NCI-H510A treated with DMSO at 0.1 percent for 48 hours (cell line): ENCODE measurements at places on chromosomes 7 and 10.

GRCh38 chr7:107982042-107982840, 20.7 kb downstream of the LAMB1 start:
- DNase-seq = peak; percentile 48

- no peak for DNase-seq
Measured at GRCh38 chr10:133357285-133358161, at the start of gene FUOM. Gene FUOM (minus strand): TSS chr10:133358019. CDS start chr10:133358007, 12 bp downstream.

DNA sequence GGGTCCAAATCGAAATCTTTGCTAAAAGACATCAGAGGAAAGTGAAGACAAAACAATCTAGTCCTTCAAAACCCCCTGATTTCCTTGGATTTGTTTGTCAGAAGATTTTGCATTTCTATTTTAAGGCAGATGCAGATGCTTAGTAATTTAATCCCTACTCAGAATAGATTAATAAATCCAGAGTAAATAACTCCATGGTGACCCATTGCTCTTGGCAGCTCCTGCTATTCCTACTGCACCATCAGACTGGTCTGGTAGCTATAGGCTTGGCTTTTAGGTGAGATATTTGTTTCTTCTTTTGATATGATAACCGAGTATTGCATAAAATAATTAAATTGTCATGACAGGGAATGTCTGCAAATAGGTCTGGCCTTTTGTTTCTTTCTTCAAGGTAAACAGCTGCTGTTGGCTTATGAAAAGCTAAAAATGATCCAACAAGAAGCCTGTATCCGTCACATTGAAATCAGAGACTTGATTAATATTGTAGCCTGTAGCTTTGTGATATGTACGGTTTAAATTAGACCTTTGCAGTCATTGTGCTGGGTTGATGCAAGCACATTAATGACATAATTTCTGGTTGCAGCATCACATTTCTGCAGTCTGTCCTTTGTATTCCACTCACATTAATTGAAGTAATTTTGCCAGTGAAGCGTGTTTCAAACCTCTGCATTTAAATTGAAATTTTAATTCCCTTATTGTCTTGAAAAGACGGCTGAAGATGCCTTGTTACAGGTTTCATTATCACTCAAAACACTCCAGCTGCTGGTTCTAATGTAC, 40.7 kb downstream of the EXOC4 start:
- no peak for DNase-seq

- no peak for DNase-seq
Measured at GRCh38 chr7:18317941-18318340, 177.6 kb upstream of the HDAC9 start.

GRCh38 chr10:103761075-103761920, 94.1 kb downstream of the SH3PXD2A start:
- peak; percentile 73 for DNase-seq

GRCh38 chr10:129030996-129031843, 435.8 kb upstream of the MGMT start:
- DNase-seq = no peak

GRCh38 chr7:27714831-27715444, 25.0 kb upstream of the TAX1BP1 start:
- no peak for DNase-seq

- DNase-seq = peak; percentile 37
Measured at GRCh38 chr7:121275204-121275603, 53.6 kb upstream of the WNT16 start.

DNA sequence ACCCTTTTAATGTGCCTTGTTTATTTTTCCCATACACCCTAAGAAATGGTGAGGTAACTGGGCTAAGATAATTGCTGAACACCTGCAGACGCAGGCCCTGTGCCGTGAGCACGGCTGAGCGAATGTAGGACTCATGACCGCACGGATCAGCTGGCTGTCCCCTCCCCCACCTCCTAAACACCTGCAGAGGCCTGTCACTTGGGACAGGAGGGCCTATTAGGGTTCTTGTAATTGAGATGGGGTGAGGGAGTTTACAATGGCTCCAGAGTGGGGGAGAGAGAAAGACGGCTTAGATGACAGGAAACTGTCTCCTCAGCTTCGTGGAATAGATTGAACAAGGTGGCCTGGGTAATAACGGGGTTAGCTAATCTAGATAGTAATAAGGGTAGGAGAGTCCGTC, 291.7 kb upstream of the HABP2 start:
- no peak for DNase-seq

DNA sequence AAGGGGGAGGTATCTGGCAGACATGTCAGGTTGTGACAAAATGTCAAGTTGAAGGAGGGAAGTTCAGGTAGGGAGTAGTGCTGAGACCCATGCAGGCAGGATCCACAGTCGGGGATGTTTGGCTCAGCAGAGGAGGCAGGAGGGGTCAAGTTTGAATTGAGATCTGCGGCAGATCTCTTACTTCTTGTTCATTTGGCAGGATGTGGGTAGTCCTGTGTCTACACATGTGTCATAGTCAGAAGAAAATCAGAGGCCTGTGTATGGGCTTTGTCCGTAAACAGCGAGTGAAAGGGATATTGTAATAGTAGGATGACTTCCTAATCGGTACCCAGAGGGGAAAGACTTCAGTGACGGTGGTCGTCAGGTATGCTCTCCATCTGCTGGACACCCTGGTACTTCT, 203.8 kb upstream of the MTPN start:
- no peak for DNase-seq

GRCh38 chr7:138478499-138478908, 18.4 kb downstream of the TRIM24 start:
- peak; percentile 65 for DNase-seq

GRCh38 chr7:74324531-74325209, 35.5 kb downstream of the CLIP2 start:
- no peak for DNase-seq

- no peak for DNase-seq
Measured at GRCh38 chr10:26706206-26706605, 8.7 kb downstream of the PDSS1 start.

GRCh38 chr7:117582219-117582704, 102.4 kb downstream of the CFTR start:
- DNase-seq = no peak

DNA sequence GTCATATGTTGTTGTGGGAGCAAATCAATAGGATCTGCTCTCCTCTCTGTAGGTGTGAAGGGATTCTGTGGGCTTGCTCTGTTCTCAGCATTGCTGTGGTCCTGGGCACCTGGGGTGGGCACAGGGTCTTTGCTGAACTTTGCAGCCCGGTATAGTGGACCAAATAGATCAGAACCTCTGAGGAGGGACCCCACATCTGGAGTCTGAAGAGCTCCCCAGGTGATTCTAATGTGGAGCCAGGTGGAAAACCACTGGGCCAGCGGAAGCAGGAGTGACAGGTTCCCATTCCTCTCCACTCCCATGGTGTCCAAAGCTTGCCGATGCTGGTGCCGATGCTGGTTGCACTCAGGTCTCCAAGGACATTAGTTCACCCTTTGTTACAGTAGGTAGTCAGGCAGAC, 257.2 kb downstream of the GLRX3 start:
- no peak for DNase-seq

DNA sequence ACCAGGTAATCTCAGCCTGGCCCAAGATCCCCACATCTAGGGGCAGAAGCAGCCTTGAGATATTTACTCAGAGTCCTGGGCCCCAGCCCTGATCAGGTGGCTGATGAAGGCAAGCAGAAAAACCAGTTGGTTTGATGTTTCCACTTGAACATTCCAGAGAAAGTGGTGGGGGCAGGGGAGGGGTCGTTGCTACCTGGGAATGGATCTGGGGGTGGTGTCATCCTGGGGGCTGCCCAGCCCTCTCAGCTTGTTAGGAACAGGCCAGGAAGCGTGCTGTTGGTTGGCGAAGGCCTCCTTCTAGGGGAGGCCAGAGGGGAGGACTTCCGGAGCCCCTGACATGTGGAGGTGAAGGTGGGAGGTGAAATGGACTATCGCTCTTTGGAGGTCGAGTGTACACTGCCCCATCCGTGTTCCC, 3.7 kb upstream of the ABHD11 start:
- DNase-seq = peak; percentile 91

DNA sequence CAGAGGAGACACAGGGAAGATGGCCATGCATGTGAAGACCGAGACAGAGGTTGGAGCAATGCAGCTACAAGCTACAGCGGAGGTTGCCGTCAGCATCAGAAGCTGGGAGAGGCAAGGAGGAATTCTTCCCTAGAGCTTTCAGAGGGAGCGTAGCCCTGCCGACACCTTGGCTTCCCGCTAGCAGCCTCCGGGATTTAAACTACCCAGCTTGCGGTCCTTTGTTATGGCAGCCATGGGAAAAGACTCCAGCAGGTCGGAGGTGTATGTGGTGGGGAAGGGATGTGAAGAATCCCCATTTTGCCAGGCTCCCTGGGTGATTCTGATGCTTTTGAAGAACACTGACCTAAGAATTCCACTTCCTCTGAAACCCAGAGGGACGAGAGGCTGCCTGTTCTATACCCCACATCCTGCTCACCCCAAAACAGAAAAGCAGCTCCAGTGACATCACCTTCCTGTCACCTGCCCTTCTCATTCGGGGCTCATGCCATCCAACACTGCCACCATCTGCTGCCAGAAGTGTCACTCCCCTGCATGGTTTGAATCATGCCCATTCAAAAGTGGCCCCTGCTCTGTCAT, 3.3 kb upstream of the SEPHS1 start:
- DNase-seq = no peak

DNA sequence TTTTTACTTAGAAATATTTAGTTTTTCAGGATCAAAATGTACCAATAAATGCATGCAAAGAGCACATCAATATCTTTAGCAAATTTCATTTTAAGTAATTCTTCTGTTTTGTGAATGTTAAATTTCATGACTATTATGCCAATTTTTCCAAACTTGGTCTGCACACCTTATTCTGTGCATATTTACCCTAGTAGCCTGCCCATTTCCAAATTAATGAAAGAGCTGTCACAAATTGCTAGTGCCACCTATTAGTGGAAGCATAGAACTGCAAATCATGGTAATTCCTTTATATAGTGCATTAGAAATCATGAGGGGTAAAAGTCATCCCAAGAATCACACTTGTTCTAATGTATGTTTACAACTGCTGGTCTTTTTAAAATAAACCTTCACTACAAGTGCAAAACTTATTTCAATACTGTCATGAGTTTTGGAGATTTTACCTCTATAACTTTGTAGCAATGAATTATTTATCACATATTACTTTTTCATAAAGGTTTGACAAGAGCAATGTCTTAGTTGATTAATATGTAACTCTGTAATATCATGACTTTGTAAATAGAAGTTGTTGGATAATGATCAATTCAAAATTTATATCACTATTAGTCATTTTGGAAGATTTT, 5.7 kb downstream of the SEMA3A start:
- DNase-seq = peak; percentile 37

DNA sequence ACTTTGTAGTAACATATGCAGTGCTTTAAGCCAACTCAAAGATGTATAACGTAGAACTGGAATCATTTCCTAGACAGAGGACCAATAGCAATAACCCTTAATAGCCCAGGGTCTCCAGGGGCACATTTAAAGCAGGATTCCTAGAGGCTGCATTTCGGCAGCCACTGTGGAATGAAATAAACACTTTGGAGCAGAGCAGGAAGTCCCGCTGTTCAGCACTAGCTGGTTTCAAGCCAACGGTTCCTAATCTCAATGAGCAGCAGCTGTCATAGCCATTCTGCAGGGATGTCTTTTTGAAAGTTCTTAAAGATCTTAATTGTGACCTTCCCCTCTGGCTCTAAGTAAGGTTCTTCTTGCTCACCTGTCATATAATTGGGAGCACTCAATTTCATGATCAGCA, 18.4 kb upstream of the MACROH2A2 start:
- DNase-seq = no peak

GRCh38 chr10:111114758-111115500, 38.1 kb downstream of the ADRA2A start:
- no peak for DNase-seq

DNA sequence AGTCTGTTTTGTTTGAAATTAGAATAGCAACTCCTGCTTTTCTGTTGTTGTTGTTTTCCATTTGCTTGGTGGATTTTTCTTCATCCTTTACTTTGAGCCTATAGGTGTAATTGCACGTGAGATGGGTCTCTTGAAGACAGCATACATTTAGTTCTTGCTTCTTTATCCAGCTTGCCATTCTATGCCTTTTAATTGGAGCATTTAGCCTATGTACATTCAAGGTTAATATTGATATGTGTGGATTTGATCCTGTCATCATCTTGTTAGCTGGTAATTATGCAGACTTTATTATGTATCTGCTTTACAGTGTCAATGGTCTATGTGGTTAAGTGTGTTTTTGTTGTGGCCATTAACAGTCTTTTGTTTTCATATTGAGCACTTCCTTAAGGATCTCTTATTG, 708.9 kb upstream of the ANKRD30A start:
- no peak for DNase-seq

DNA sequence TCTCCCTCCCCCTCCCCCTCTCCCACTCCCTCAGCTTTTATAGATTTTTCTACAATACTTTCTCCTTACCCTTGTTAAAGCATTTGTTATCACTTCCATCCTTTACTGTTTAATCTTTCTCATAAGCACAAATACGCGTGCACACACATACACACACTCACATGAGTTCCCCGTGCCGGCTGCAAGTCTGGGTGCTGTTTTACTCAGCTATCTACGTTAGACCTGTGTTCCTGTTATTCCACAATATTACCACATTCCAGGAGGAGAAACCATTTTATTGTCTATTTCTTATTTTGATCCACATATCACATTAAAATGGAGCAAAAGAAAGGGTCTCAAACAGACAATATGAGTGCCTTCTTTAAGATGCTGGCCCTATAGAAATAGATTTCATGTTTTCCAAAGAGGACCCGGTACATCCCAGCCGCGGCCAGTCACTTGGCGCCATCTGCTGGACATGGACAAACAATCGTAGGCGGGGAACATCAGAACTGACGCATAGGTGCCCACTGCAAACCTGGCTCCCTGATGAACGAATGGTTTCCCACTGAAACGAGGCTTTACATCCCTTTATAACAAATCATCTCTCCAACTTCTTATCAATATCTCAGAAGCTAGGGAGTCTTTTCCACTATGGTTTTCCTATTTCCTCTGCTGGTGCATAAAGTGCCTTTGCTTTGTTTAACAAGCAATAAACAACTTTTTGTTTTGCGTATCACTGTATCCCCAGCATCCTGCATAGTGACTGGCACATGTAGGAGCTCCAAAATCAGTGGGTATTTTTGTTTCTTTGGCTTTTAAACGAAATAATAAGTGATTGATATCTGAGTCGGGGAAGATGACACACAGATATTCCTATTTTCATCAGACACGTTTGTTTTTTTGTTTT, 25.2 kb upstream of the OPTN start:
- peak; percentile 83 for DNase-seq

GRCh38 chr7:77413128-77413527, 3.0 kb downstream of the GSAP start:
- no peak for DNase-seq

DNA sequence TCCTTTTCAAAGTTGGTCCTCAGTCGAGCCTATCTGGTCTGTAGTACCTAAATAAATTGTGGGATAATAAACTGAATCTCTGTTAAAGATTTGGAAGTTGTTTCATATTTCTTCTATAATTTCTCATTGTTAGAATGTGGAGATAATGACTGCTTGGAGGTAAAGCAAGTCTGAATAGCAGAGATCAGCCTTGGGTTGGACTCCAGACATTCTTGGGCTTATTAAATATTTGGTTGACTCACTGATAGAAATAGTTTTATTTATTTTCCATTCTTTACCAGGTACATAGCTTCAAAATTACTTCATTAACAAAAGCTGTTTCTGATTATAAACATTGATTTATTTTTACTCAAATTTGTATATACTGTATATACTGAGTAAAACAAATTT, 34.3 kb downstream of the TPST1 start:
- no peak for DNase-seq

- DNase-seq = no peak
Measured at GRCh38 chr10:33507662-33508425, 173.4 kb upstream of the NRP1 start.

GRCh38 chr7:32905175-32905662, 13.7 kb upstream of the KBTBD2 start:
- no peak for DNase-seq

GRCh38 chr7:130921391-130922180, 187.6 kb upstream of the KLF14 start:
- peak; percentile 13 for DNase-seq
